ENCODE measurements at places on chromosomes 4 and X.

DNA sequence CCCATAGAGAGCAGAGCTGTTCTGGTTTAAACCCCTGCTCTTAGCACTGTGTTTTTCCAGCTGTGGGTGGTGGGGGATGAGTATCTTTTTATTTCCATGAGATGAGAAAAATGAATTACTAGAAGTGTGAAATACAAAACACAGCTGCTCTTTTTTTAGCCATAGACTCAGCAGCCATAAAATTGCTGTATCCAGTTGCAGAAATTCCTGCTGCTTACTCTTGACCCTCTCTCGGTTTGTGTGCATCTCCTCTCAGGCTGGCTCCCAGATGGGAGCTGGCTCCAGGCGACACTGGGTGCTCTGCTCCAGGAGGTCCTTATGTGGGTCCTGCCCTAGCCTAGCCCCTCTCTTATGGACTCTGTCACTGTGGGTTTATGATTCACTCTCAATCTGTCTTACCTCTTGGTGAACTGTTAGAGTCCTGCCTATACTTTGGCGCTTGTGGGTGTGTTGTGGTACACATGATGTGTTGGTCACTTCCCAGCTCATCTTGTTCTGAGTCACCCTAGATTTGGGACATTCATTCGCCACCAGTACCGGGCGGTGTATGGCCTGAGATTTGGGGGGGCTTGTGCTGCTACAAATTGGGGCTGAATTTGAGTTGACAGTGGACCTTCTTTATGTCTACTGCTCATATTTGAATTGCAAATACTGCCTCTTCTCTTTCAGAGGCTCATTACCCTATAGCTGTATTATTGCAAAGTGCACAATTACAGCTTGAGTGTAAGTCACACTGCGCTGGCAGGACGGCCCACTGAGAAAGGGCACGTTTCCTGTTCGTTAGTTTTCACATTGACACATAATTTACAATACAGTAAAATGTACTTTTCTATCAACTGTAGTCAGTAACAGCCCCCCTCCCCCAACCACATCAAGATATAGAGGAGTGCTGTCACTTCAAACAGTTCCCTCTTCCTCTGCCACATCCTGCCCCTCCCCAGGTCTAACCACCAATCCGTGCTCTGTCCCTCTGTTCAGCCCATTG lies 46.9 kb upstream of the MSANTD1 start:
- peak; percentile 56 for DNase-seq

GRCh38 chrX:13620207-13620606 lies 32.7 kb upstream of the TCEANC start:
- no peak for DNase-seq

GRCh38 chr4:80072228-80072743 lies 743 bp downstream of the ANTXR2 start:
- DNase-seq, result no peak

DNA sequence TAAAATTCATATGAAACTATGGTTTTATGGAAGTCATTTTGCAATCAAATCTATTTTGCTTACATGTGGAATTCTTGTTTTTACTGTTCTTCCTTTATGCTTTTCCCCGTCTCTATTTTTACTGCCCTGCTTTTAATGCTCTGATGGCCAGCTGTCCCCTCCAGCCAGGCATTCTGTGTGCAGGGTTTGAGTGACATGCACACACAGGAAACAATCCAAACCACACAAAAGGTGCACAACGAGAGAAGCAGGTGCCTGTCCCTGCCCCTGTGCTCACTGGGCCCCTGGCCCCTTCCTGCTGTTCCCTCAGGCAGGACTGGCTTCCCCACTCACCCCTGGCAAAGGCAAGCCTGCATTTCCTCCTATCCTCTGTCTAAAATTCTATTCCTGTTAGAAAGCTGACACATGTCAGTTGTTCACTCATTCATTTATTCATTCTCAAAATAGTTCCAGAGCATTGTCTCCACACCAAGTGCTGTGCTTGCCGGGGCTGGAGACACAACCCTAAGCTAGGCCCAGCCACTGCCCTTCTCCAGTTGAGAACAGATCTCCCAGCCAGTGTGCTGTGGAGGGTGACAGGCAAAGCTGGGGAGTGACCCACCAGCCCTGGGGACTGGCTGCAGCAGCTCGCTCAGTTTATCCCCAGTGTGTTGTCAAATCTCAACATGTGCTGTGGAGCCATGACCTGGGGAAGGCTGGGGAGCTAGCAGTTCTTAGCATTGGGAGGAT lies 346.3 kb downstream of the FBXW7 start:
- peak; percentile 8 for DNase-seq

GRCh38 chr4:151331276-151332042 lies 6.1 kb upstream of the SH3D19 start:
- DNase-seq, result no peak

Measured in GM12891 (cell line).